Lower lobe of right lung (tissue), 2 donors: ENCODE measurements at places on chromosomes 2 and 18. TPM values are rescaled to one million over a fixed set of nuclear protein-coding genes. Genes with fewer than 3 reads are reported as not detected.

SCYGR4 gene
- total RNA-seq = not detected

DNA sequence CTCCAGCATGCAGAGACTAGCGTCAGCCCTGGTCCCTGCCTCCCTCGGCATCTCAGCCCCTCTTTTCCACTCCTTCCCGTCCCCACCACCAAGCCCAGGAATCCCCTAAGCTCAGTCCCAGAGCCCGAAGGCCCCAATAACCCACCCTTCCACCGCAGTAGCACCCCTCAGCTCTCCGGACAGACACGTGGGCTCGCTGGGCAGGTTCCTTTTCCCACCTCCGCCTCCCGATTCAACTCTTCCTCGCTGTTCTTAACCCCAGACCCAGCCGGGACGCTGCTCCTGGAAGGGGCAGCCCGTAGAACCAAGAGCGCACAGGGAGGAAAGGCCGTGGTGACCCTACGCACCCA lies 1.4 kb downstream of the IHH start:
- no peaks in the 10 kb centered on the region for H3K36me3 ChIP-seq
- DNase-seq = no peak
- H3K27me3 ChIP-seq = peaks cover 59% of the 10 kb centered on the region
- H3K4me1 ChIP-seq = peaks cover 39% of the 10 kb centered on the region
- peak overlapping the region; percentile 46 for H3K4me3 ChIP-seq

AQP12A gene
- total RNA-seq = not detected

- no peaks in the 10 kb centered on the region for H3K4me1 ChIP-seq
- H3K4me3 ChIP-seq = no peak overlapping the region
- no peak overlapping the region for H3K27ac ChIP-seq
- H3K36me3 ChIP-seq = no peaks in the 10 kb centered on the region
- H3K27me3 ChIP-seq = no peaks in the 10 kb centered on the region
These were observed 355.2 kb upstream of the KCNJ3 start for GRCh38 chr2:154343282-154343681.

DNA sequence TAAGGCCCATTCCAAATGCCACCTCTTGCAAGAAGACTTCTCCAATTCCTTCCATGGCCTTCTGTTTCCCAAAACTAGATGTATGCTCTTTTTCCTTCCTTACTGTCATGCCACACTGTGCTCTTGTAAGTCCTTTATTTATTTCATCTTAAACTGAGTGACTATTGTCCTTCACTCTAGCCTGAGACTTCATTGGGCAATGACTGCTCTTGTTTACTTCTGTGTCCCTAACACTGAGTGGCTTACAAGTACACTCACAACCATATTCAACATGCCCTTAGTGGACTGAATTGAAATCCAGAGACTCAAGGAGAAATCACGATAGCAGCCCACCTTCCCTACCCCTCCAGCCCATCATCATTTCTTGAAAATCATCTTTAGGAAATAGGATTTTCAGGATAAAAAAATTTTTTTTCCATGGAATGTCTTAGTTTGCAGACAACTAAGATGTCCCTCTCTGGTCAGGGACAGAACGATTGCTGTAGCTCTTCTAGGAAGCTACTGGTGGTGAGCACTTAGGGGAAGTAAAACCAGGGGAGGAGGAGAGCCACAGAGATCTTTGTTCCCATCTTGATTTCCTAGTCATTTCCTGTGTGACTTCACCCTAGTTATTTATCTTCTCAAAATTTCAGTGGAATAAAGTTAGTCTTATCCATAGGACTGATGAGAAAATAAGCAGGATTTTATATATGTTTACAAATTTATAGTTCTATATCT lies 80.7 kb downstream of the CYRIA start:
- H3K4me1 ChIP-seq = peaks cover 27% of the 10 kb centered on the region
- DNase-seq = no peak
- no peaks in the 10 kb centered on the region for H3K36me3 ChIP-seq

SIX3 gene
- total RNA-seq = not detected

GRCh38 chr18:78087338-78087737 lies 837.7 kb downstream of the GALR1 start:
- no peak overlapping the region for H3K4me3 ChIP-seq
- no peak for DNase-seq
- no peaks in the 10 kb centered on the region for H3K36me3 ChIP-seq
- H3K4me1 ChIP-seq = no peaks in the 10 kb centered on the region
- no peaks in the 10 kb centered on the region for H3K27me3 ChIP-seq

DNA sequence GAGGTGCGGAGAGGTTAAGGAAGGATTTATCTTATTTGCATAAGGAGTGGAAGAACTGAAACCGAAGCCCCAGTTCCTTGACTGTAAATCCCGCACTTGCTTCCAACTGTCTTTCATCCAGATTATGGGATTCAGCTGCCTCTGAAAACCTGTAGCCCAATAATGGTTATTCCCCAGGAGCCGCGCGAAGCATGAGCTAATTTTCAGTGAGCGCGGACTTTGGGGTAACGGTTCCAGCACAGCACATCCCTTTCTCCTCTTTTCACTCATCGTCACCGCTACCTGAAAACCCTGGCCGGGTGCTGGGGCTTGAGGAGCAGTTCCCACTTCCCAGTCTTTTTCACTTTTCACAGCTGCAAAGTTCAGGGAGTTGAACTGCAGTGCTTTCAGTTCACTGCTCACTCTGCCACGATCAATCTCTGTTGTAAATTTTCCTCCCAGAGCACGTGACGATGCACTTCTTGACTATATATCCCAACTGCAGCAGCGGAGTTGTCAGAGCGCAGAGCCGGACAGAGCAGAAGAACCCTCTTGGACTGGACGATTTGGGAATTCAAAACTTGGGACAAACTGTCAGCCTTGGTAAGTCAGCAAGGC lies at the start of gene KCNE4:
KCNE4 (plus strand) TSS at position 498 of the 597 bp plus-strand sequence. CDS start 641 bp downstream, outside the sequence.
- peak within 1 kb of the TSS; percentile 49 for H3K4me3 ChIP-seq
- H3K27ac ChIP-seq = peak within 1 kb of the TSS; percentile 76
- no peaks in the 10 kb centered on the region for H3K27me3 ChIP-seq
- no peak for DNase-seq

DNA sequence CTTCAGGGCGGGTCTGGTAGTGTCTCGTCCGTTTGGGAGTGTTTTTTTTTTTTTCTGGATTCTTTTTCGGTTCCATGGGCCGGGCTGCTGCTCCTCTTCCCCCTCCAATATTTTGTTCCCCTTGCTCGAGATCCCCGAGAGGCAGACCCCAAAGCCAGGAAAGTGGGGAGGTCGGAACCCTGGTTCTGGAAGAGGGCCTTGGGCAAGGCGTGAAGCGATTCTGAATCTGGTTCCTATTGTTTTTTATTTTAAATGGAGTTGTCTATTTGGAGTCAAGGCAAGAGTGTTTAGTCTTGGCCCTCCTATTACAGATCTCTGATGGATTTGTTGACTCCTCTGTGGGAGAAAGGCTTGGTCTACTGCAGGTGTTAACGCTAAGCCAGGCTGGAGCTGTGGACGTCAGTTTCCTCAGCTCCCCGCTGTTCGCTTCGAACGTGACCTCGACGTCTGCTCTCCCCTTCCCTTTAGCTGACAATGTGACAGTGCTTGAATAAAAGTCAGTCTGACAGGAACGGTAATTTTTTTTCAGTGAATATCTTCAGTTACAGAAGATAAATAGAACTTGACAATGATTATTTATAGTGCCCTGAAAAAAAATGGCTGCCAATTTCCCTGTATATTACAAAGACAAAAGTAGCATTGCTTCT lies 683 bp upstream of the DNAJC27 start:
- peaks cover 12% of the 10 kb centered on the region for H3K4me1 ChIP-seq

- no peaks in the 10 kb centered on the region for H3K36me3 ChIP-seq
- H3K27ac ChIP-seq = no peak overlapping the region
- H3K4me1 ChIP-seq = peaks cover 3% of the 10 kb centered on the region
These were observed 55.2 kb upstream of the CXCR4 start for GRCh38 chr2:136173126-136173525.

- no peaks in the 10 kb centered on the region for H3K36me3 ChIP-seq
- H3K4me3 ChIP-seq = no peak overlapping the region
- no peak overlapping the region for H3K27ac ChIP-seq
- no peaks in the 10 kb centered on the region for H3K27me3 ChIP-seq
These were observed 149.1 kb downstream of the SLC8A1 start for GRCh38 chr2:40302751-40303325.

DNA sequence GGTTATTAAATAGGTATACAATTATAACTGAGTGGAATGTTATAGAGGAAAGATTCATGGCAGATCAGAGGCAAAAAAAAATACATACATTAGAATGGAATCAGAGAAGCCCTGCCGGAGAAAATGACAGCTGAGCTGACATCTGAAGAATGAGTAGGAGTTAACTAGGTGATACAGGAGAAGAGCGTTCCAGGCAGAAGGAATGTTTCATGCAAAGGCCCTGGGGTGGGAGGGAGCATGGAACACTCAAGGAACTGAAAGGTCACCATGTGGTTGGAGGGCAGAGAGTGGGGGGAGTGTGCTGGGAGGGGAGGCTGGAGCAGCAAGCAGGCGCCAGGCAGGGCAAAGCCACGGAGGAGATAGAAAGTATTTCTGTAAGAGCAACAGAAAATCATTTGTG lies 31.6 kb upstream of the CDK5R2 start:
- no peak overlapping the region for H3K27ac ChIP-seq
- no peak for DNase-seq
- no peak overlapping the region for H3K4me3 ChIP-seq
- peaks cover 25% of the 10 kb centered on the region for H3K27me3 ChIP-seq
- no peaks in the 10 kb centered on the region for H3K4me1 ChIP-seq

DNA sequence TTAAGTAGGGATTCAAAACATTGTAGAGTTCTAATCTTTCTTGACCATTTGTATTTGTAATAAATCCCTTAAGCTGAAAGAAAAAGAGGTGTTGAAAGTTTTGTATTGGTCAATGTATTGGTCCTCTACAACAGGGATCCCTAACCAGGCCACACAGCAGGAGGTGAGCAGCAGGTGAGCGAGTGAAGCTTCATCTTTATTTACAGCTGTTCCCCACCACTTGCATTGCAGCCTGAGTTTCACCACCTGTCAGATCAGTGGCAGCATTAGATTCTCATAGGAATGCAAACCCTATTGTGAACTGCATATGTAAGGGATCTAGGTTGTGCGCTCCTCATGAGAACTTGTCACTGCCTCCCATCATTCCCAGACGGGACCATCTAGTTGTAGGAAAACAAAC lies 715.7 kb upstream of the NXPH2 start:
- no peaks in the 10 kb centered on the region for H3K27me3 ChIP-seq
- DNase-seq = no peak
- no peaks in the 10 kb centered on the region for H3K36me3 ChIP-seq
- no peak overlapping the region for H3K27ac ChIP-seq
- H3K4me1 ChIP-seq = no peaks in the 10 kb centered on the region

- peaks cover 11% of the 10 kb centered on the region for H3K4me1 ChIP-seq
- no peak overlapping the region for H3K4me3 ChIP-seq
- H3K27me3 ChIP-seq = no peaks in the 10 kb centered on the region
- H3K36me3 ChIP-seq = no peaks in the 10 kb centered on the region
These were observed 8.7 kb upstream of the KIAA2012 start for GRCh38 chr2:202064171-202064880.

DNA sequence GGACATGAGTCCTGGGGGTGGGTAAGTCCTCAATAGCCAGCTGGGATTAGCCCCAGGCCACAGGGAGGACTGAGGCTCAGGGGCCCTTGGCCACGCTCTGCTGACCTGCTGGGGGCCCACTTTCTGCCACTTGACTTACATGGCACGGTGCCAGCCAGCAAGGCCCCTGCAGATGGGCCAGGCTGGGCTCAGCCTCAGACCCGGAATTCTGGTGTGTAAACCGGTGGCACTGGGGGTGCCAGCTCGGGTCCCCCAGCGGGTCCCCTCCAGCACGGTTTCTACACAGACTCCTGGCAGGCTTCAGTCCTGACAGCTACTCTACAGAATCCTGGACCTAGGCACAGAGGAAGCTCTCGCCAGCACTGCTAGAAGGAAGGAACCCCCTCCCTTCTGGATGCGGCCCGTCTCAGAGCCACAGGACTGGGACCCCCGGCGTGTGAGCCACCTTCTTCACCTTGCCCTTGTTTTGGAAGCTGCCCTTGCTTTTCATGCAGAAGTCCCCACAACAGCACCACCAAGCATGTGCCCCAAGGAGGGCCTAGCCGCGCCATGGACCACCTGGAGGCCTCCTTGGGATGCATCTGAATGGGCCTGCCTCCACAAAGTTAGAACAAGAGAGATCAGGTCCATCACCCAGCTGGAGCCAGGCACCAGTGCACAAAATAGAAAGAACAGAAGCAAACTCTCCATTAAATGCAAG lies 8.0 kb downstream of the HDAC4 start:
- no peaks in the 10 kb centered on the region for H3K27me3 ChIP-seq
- H3K27ac ChIP-seq = no peak overlapping the region
- DNase-seq = peak; percentile 41
- no peak overlapping the region for H3K4me3 ChIP-seq
- peaks cover 6% of the 10 kb centered on the region for H3K36me3 ChIP-seq

NYAP2 gene
- 1.1 TPM for total RNA-seq

CACNB4 gene
- total RNA-seq = 17.3 TPM

KCNK3 gene
- total RNA-seq = 26.8 TPM

DNA sequence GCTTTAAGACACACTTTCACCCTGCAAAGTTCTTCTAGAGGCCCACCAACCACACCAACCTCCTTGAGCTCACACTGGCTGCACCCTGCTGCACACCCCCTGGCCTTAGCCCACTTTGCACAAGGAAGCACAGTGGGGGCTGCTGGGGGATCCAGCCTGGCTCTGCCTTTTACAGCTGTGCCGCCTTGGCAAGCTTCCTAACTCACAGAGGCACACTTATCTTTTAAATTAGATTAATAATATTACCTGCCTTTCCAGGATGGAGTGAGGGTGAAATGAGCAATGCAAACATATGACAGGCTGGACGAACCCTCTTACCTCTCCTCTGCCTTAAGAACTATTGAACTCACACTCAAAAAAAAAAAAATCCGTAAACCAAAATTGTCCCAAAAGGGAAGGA lies 715.8 kb upstream of the ID2 start:
- no peaks in the 10 kb centered on the region for H3K27me3 ChIP-seq
- no peaks in the 10 kb centered on the region for H3K4me1 ChIP-seq

DNA sequence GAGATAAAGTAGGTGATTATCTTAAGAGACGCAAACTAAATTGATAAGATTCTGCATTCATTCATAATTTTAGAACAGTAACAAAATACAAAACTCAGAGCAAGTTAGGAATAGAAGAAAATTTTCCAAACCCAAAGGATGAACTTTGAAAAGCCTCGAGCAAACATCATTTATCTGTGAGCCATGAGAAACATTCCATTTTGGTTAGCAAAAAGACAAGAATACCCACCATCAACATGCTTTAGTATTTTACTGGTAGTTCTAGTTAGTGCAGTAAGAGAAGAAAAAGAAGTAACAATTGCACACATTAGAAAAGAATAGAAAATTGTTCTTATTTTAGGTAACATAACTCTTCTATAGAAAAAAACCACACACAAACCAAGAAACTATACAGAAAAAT lies 291.3 kb upstream of the TCF4 start:
- H3K4me1 ChIP-seq = no peaks in the 10 kb centered on the region
- no peak for DNase-seq
- H3K27me3 ChIP-seq = no peaks in the 10 kb centered on the region
- no peaks in the 10 kb centered on the region for H3K36me3 ChIP-seq
- no peak overlapping the region for H3K4me3 ChIP-seq

DNA sequence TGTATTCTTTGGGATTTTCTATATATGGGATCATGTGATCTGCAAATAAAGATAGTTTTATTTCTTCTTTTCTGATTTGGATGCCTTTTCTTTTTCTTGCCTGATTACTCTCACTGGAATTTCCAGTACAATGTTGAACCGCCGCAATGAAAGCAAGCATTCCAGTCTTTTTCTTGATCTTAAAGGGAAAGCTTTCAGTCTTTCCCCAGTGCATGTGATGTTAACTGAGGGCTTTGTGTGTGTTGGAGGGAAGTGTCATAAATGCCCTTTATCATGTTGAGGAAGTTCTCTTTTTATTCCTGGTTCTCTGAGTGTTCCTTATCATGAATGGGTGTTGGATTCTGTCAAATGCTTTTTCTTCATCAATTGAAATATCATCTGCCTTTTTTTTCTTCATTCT lies 16.9 kb upstream of the CYBRD1 start:
- H3K4me1 ChIP-seq = no peaks in the 10 kb centered on the region
- no peak overlapping the region for H3K4me3 ChIP-seq
- DNase-seq = no peak
- no peaks in the 10 kb centered on the region for H3K27me3 ChIP-seq
- no peak overlapping the region for H3K27ac ChIP-seq

LONRF2 gene
- 2.1 TPM for total RNA-seq
